Gastroesophageal sphincter (tissue), 4 donors: ENCODE measurements at places on chromosomes 1 and 21. TPM values are rescaled to one million over a fixed set of nuclear protein-coding genes. Genes with fewer than 3 reads are reported as not detected.

DNA sequence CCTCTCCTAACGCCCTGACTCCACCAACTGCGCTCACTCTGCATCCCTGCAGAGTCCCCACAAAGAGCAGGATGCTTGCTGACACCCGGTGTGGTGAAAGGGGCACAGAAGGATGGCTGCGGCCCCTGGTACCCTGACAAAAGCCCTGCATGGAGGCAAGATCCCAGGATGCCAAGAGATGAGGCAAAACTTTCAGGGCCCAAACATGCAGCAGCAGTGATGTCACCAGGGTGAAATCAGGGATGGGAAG, 36.6 kb downstream of the SLC9A1 start:
- no peak for ATAC-seq

DNA sequence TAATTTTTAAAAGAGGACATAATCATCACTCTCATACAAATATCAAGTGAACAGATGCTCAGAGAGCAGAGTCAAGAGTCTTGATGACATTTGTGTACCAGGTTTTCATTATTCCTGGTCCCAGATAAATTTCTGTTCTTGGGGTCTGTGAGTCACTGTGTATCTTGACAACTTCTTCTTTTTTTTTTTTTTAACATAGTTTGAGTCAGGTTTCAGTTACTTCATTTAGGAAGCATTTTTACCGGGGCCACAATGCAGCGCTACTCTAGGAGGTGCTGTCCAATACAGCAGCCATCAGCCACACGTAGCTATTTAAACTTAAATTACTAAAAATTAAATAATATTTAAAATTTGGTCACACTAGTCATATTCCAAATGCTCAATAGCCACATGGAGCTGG, 188.1 kb upstream of the SAMSN1 start:
- no peak for ATAC-seq

DNA sequence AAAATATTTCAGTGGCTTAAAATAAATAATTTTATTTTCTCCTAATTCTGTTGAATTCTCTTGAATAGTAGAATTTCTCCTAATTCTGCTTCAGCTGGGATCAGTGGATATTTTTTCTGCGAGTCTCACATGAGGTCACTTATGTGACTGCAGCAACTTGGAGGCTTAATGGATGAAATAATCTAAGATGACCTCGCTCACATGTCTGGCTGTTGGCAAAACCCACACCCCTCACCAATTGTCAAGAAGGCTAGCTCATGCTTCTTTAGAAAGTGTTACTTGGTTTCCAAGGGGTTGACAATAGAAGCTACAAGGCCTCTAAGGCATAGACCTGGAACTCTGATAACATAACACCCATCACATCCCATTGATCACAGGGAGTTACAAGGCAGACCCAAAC, 156.9 kb upstream of the DPYD start:
- ATAC-seq = no peak

GRCh38 chr1:14011132-14011531, 311.1 kb downstream of the PRDM2 start:
- ATAC-seq = no peak

GRCh38 chr1:37655274-37655673, 20.6 kb upstream of the RSPO1 start:
- no peak for ATAC-seq

DNA sequence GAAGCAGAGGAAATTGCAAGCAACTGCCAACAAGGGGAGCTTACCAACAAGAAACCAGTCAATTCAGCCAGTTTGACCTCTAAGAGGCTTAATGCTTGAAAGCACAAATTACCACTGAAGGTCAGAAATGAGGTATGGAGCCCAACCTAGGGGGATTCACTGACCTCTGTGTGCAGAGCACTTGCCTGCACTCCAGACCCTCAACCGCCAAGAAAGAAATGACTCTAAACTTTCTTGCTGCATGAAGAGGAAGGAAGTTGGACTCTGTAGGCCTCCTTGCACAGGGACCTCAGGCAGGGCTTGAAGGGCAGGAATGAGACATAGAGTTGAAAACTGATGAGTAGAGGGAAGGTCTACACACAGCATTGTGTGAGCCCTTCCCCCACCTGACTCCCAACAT, 10.0 kb downstream of the ARMH1 start:
- ATAC-seq = no peak

- no peak for ATAC-seq
Measured at GRCh38 chr1:60423146-60423780, 349.7 kb upstream of the C1orf87 start.

GRCh38 chr1:87338566-87338965, 9.9 kb downstream of the LMO4 start:
- ATAC-seq = no peak

- ATAC-seq = no peak
Measured at GRCh38 chr1:215992620-215993019, 425.5 kb downstream of the KCTD3 start.

- no peak for ATAC-seq
Measured at GRCh38 chr21:19392390-19392789, 988.8 kb upstream of the TMPRSS15 start.

ASPM gene
- 0.96 TPM for total RNA-seq

SPAG17 gene
- 0.64 TPM for total RNA-seq

C1QTNF12 gene
- 1.7 TPM for total RNA-seq

FTCD gene
- not detected for total RNA-seq
